ENCODE measurements at places on chromosomes 3 and 15.

DNA sequence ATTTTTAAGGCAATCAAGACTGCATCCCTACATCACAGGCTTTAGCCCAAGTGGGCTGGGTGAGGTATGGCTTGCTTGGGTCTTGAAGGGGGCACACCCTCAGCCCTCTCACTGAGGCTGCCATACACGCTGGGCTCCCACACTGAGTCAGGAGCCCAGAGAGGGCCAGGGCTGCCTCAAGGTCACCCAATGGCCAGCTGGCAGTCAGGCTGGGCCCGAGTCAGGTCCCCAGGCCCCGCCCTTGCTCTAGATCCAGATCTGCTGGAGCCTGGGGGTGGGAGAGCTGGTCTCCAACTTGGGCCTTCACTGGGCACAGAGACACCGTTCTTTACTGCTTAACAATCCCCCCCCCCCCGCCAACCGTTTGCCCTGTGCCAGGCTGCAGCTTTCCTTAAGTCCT, 88.1 kb downstream of the IQSEC1 start:
- H3K4me1 ChIP-seq = peaks cover 53% of the 10 kb centered on the region
- no peak overlapping the region for H3K4me3 ChIP-seq
- no peak for DNase-seq
- H3K27me3 ChIP-seq = no peaks in the 10 kb centered on the region

GRCh38 chr3:24365168-24365567, 129.5 kb downstream of the THRB start:
- H3K4me1 ChIP-seq = no peaks in the 10 kb centered on the region
- no peak overlapping the region for H3K4me3 ChIP-seq
- no peak for DNase-seq
- H3K27ac ChIP-seq = no peak overlapping the region

GRCh38 chr15:25780479-25781255, 82.5 kb downstream of the ATP10A start:
- peaks cover 1% of the 10 kb centered on the region for H3K27me3 ChIP-seq
- no peak overlapping the region for H3K27ac ChIP-seq
- DNase-seq = no peak
- no peaks in the 10 kb centered on the region for H3K36me3 ChIP-seq
- peaks cover 2% of the 10 kb centered on the region for H3K4me1 ChIP-seq

DNA sequence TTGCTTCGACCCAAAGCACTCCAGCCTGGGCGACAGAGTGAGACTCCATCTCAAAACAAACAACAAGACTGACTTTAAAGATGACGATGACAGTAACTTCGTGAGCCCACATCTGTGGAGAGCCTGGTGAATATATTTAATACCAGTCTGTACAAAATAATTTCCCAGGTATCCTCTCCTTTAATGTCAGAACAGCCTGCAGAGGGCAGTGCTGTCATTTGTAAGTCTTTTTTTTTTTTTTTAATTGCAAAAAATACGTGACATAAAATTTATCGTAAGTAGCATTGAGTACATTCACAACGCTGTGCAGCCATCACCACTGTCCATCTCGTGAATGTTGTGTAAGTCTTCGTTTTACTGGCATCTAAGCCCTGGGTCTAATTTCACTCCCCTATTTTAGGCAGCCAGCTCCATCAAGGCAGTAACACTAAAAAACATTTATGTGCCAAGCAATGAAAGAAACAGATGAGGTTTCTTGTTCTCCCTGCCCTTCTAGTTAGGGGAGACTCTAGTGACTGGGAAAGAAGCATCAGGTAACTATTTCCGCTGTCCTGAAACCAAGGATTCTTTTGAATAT, 1.4 kb downstream of the HTD2 start:
- H3K27ac ChIP-seq = peak overlapping the region; percentile 98
- peaks cover 12% of the 10 kb centered on the region for H3K4me1 ChIP-seq
- peak overlapping the region; percentile 92 for H3K4me3 ChIP-seq
- H3K36me3 ChIP-seq = peaks cover 11% of the 10 kb centered on the region
- no peaks in the 10 kb centered on the region for H3K27me3 ChIP-seq

DNA sequence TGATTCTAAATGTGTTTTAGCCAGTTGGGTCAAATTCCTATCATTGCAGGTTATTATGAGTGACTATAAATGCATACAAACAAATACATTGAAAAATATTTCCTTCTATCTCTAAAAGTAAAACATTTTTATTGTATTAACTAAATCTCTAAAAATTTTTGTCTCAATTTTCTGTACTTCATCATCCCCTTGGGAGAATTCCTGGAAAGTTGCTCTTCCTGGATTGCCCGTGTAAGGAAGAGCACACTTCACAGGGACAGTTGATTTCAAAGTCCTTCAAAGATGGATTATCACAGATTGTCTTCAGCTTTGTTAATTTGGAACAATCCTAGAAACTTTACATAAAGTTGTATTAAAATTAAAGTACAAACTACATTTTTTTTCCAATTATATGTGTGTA, 595.6 kb downstream of the ROBO1 start:
- H3K27me3 ChIP-seq = no peaks in the 10 kb centered on the region
- H3K36me3 ChIP-seq = no peaks in the 10 kb centered on the region
- H3K4me1 ChIP-seq = no peaks in the 10 kb centered on the region
- no peak overlapping the region for H3K27ac ChIP-seq
- no peak overlapping the region for H3K4me3 ChIP-seq

DNA sequence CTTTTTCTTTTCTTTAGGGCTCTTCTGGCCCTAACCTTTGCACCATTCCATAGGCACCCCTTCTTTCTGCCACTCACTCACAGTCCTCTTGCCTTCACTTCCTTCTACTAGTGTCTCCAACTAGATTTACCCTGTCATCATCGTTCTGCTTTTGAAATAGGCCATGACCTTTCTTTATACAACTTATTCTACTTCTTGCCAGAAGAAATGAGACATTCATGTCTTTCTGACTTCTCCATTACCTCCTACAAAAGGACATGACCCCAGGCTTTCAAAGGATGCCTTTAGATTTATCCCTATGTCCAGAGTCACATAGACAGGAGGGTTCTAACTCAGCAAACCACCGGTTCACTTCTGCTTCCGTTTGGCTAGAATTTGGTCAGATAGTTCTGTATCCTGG, 336.4 kb upstream of the LRRFIP2 start:
- no peak overlapping the region for H3K27ac ChIP-seq
- H3K4me3 ChIP-seq = no peak overlapping the region
- peaks cover 8% of the 10 kb centered on the region for H3K27me3 ChIP-seq

- H3K4me3 ChIP-seq = no peak overlapping the region
- DNase-seq = no peak
- peaks cover under 1% of the 10 kb centered on the region for H3K27me3 ChIP-seq
- no peaks in the 10 kb centered on the region for H3K36me3 ChIP-seq
Measured at GRCh38 chr3:71591101-71591500, 7.6 kb upstream of the FOXP1 start.

DNA sequence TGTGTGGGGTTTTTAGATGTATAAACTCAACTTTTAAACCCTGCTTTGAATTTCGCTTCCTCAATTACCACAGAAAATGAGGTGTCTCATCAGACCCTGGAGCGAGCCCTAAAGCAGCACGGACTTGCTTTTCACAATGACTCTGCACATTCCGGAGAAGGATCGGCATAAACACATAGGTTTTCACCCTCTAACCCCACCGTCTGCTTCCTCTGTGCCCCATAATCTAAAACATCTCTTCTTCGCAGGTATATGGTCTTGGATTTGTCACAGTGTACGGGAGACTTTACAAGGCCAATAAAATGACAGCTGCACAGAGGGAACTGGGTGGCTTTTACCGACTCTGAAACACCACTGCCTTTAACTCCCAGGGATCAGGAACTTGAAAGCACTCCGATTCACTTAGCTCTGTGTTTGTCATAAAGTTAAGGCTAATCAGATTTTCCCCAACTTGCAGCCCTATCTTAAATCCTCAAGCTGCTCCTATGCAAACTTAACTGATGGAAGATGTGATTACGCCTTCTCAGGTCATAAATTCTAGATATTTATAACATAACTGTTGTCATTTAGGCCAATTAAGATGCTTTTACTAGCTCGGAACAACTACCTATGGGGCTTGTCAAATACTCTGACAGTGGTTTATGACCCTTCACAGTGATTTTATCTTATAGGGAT, 133.4 kb upstream of the WNT5A start:
- no peaks in the 10 kb centered on the region for H3K4me1 ChIP-seq
- no peaks in the 10 kb centered on the region for H3K36me3 ChIP-seq
- H3K4me3 ChIP-seq = no peak overlapping the region

Measured in memory B cell (primary cell).